ENCODE measurements at places on chromosomes 1 and 21.
A peak's percentile ranks its signal among the peaks of the same experiment; 100 is the strongest.

GRCh38 chr1:204112876-204113730 lies 38.7 kb downstream of the ETNK2 start:
- no peak for DNase-seq

DNA sequence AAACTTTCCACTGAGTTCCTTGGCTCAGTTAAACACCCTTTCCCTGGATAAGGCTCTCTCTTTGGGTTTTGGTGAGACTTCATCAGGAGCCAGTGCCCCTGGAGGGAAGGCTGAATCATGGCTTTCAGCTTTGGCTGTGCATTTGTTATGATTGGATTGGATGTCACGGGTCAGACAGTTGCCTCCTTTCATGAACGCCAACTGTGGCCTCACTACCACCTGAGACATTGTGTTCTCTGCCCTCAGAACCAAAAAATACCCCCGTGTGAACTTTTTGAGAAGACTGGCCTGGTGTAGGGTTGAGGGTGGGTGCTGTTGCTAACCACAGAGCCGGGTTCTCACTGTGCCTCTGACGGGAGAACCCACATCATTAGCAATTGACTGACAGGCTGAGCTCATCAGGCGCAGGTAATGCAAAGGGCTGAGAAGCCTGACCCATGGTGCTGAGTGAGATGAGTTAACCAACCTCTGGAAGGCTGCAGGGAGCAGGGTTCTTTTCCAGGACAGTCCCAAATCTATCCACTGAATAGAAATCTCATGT lies 65.6 kb downstream of the HHAT start:
- no peak for DNase-seq

- no peak for DNase-seq
Measured at GRCh38 chr1:66217021-66217420, 316.9 kb upstream of the SGIP1 start.

DNA sequence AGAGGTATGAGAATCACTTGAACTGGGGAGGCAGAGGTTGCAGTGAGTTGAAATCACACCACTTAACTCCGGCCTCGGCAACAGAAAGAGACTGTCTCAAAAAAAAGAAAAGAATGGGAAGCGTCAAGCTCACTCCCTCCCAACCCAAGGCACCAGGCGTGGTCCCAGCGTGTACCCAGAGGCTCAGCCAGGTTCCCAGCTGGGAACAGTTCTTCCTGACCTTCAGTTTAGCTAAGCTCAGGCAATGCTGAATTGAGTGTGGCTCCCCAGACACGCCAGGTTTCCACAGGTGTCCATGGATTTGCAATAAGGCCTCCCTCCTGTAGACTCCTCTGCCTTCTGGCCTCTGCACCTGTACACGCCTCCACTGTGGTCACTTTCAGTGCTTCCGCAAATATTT lies 140.7 kb upstream of the TMEM51 start:
- no peak for DNase-seq

GRCh38 chr21:23131177-23131576 lies 2133.0 kb downstream of the NCAM2 start:
- DNase-seq: no peak

DNA sequence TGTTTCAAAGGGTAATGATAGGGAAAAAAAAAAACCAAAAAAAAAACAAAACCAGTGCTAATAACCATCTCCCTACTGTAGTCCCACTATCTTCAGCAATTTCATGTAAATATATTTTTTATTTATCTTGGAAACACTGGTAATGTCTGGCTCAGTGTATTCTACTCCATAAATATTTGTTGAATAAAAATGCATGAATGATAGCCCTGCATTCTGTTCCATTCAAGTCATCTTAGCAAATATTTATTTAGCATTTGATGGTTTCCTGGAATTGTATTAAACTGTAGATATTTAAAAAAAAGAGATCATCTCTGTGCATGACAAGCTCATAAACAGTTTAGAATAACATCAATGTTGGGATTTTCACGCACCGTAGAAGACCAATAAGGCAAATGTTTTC lies 24.2 kb downstream of the IL23R start:
- no peak for DNase-seq

DNA sequence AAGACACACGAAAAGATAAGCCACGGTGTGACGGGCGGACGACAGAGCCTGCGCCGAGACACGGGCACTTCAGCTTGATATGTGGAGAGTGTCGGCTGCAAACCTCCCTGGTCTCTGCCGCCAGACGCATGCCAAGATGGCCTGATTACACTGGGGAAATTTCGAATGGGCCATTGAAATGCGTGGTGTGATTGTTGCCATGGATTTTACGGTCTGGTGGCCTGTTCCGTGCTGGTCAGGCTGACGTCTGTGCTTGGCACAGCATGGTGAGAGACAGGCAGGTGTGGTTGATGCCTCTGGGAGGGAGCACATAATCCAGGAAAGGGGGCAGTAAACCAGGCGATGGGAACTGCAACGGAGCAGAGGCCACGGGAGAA lies 105.6 kb upstream of the TMPRSS2 start:
- DNase-seq: no peak

DNA sequence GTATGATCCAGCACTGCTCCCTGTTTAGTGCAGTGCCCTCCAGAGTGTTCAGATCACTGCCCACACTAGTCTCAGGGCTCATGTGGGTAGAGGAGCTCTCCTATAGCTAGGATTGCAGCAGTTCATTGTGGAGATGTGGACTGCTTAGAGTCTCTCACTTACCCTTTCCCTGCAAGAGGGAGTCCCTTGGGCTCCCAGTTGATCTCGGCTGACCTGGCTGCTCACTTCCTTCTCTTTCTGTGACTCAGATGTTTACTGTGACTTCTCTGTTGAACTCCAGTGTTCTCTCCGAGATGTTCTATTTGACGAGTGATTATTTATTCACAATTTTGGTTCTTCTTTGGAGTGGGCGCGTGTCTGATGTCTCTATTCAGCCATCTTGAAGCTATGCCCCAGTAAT lies 141.9 kb downstream of the PTBP2 start:
- DNase-seq: no peak

GRCh38 chr1:44860331-44860730 lies 17.3 kb upstream of the PTCH2 start:
- no peak for DNase-seq

GRCh38 chr1:11573116-11573692 lies 81.0 kb downstream of the FBXO2 start:
- no peak for DNase-seq

GRCh38 chr1:3402258-3403010 lies 52.0 kb upstream of the ARHGEF16 start:
- no peak for DNase-seq

- no peak for DNase-seq
Measured at GRCh38 chr1:23673086-23673813, 18.4 kb upstream of the RPL11 start.

GRCh38 chr1:49051647-49052046 lies 275.0 kb upstream of the BEND5 start:
- DNase-seq: no peak

GRCh38 chr1:17773591-17774326 lies 18.6 kb downstream of the ACTL8 start:
- DNase-seq: no peak

- no peak for DNase-seq
Measured at GRCh38 chr1:175287377-175287776, 94.8 kb upstream of the KIAA0040 start.

- DNase-seq: no peak
Measured at GRCh38 chr21:15436031-15436430, 293.8 kb upstream of the USP25 start.

DNA sequence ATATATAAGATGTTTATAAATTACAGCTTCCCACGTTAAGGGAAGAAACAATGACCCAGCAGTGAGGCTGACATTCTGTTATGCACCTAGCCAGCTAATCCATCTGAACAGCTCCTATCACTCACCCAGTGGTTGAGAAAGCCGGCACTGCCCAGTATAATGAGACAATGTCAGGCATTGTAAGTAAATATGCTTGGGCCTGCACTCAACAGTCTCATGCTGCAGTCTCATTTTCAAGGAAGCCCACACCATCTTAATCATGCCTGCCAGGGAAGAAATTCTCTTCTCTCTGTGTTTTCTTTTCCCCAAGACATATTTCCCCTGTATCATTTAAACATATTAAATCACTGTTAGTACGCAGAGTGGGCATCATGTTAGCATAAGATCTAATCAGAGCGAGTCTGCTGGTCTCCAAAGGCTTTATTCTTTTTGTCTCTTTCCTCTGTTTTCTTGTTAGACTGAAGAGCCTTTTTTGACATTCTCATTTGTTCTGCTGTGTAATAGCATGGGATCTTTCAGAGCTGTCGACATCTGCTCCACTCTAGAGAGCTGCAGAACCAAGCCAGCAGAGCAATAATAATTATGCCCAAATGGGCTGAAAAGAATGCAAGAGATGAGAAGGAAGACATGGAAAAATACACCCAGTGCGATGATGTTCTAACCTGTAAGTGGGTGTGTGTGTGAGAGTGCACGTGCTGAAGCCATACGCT lies 67.6 kb upstream of the SLC22A15 start:
- DNase-seq: no peak

DNA sequence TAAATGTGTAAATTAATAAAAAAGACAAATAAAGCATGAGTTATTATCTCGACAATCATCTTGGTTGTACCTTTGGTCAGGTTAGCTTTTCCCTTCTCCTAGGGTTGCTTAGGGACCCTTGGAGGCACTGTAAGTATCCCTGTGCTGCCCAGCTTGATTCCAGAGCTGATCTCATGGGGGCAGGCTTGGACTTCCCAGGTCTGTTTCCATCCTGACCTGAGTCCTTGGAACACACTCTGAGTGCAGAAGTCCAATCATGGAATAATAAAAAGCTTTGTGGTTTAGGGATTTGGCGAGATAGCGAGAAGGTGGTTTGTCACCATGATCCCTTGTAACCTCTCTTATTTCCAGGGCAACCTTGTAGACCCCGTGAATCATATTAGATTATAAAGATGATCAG lies 18.7 kb upstream of the PAPPA2 start:
- DNase-seq: no peak

DNA sequence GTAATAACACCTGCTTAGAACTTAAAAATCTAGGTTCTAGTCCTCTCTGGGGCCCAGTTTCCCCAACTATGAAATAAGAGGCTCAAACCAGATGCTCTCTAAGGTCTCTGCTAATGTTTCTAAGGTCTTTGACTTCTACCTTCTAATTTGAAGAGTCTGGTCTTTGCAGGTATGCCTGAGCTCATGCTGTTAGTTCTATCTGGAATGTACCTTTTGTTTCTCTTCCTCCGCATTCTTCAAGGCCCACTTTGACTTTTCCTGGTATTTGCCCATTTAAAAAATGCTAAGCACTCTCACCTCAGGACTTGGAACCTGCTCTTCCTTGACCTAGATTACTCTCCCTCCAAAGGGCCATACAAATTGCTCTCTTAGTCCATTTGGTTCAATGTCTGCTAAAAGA lies 13.5 kb downstream of the SLC35D1 start:
- DNase-seq: no peak

DNA sequence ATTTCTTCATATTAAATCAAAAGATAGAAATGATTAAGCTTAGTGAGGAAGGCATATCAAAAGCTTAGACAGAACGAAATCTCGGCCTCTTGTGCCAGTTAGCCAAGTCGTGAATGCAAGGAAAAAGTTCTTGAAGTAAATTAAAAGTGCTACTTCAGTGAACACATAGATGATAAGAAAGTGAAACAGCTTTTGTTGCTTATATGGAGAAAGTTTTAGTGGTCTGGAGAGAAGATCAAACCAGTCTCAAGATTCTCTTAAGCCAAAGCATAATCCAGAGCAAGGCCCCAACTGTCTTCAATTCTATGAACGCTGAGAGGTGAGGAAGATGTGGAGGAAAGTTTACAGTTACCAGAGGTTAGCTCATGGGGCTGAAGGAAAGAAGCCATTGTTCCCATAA lies 88.4 kb downstream of the ADGRL2 start:
- no peak for DNase-seq

DNA sequence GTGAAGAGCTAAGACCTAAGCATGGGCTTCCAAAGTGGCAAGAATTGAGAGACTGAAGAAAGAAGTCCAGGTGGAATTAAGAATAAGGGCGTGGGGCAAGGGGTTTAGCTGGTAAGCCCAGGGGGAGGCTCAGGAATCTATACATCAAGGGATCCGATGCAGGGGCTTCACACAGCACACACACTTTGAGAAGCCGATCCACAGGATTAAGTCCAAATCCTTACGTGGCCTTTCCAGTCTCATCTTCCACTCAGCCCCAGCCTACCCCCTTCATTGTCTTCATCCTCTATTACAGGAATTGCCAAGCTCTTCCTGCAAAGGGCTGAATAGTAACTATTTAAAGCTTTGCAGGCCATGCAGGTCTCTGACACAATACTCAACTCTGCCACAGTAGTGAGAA lies 101.3 kb downstream of the TGFBR3 start:
- no peak for DNase-seq

DNA sequence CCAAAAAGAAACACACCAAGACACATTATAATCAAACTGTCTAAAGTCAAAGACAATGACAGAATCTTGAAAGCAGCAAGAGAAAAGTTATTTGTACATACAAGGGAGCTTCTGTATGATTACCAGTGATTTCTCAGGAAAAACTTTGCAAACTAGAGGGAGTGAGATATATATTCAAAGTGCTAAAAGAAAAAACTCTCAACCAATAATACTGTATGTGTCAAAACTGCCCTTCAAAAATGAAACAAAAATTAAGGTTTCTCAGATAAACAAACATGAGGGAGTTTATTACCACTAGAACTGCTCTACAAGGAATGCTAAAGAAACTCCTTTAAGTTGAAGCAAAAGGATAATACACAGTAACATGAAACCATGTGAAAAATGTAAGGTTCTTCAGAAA lies 79.4 kb downstream of the LBR start:
- DNase-seq: no peak

- DNase-seq: peak; percentile 54
Measured at GRCh38 chr1:24769656-24770651, 24.7 kb downstream of the CLIC4 start.

GRCh38 chr1:160069460-160070231 lies at the start of gene KCNJ10:
KCNJ10 (minus strand) TSS chr1:160070160; CDS start chr1:160042532, 27,628 bp downstream.
- DNase-seq: no peak

- DNase-seq: no peak
Measured at GRCh38 chr1:198246337-198246736, 89.5 kb downstream of the NEK7 start.

- DNase-seq: no peak
Measured at GRCh38 chr1:235025422-235025984, 103.1 kb downstream of the TOMM20 start.

GRCh38 chr1:72650843-72651435 lies 368.6 kb upstream of the NEGR1 start:
- DNase-seq: no peak

GRCh38 chr1:242691610-242691945 lies 167.1 kb upstream of the PLD5 start:
- no peak for DNase-seq

GRCh38 chr1:197797010-197797409 lies 21.7 kb upstream of the DENND1B start:
- no peak for DNase-seq

DNA sequence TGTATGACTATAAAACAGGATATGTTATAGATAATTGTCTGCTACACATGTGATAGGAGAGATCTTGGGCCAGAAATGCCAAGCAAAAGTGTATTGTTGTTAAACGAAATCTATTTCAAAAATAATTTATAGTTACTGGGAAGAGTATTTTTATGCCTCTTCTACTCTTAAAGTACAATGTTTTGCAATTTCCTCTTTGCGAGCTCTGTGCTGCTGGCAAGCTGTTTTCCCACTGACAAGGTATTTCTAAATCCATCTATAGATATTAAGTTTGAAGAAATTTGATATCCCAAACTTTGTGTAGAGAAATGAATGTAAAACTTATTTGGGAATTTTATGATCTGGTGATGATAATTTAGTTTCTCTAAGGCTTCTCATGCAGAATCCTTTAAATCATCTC lies 63.3 kb upstream of the PTGFR start:
- DNase-seq: no peak
